CD8-positive, alpha-beta T cell (primary cell): ENCODE measurements at places on chromosomes 7 and 10.

GRCh38 chr7:4641091-4641666, 40.9 kb upstream of the FOXK1 start:
- no peak for DNase-seq

GRCh38 chr7:74417419-74417971, 36.2 kb upstream of the GTF2IRD1 start:
- DNase-seq: peak; percentile 46

DNA sequence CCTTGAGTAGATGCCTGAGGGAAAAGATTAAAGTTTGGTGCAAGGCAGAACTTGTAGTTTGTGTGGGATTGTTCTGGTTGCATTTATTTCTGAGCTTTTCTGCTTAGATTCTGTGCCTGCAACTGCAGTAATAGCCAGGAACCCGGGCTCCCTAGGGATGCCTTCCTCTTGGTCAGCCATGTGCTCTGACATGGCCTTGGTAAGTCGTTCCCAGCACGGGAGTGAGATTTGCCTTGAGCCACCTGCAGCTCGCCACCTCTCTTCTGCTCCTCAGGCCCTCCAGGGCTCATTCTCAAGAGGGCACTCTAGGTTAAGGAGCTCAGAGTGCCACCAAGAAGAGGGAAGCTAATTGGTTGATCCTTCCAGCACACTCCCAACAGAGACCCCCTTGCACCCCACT, 350.6 kb upstream of the MKI67 start:
- DNase-seq: no peak

- peak; percentile 69 for DNase-seq
Measured at GRCh38 chr7:104943502-104944343, 70.3 kb upstream of the KMT2E start.

DNA sequence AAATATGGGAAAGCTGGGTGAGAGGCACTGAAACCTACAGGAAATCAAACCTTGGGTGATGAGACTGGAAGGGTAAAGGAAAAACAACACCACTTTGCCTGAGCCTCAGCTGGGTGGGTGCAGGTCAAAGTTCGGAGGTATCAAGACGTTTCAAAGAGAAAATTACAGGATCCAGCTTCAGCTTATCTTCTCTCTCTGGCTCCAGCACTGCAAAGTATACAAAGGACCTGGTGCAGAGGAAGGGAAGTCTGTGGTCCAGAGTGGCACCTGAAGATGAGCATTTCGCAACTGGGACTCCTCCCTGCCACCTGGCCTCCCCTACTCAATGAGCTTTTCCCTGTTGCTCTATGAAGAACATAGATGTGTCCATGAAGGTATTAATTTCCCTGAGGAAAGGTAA, 6.4 kb upstream of the FXYD4 start:
- DNase-seq: no peak

- DNase-seq: no peak
Measured at GRCh38 chr10:15704581-15704968, 15.1 kb downstream of the ITGA8 start.

- DNase-seq: no peak
Measured at GRCh38 chr10:88474884-88475844, 108.0 kb downstream of the RNLS start.

- no peak for DNase-seq
Measured at GRCh38 chr10:88234297-88234696, 348.8 kb downstream of the RNLS start.
